ENCODE measurements at places on chromosomes 3 and 15.

GRCh38 chr15:90531147-90531546, 1.4 kb downstream of the CRTC3 start:
- no peak for DNase-seq

- no peak for DNase-seq
Measured at GRCh38 chr3:24541935-24542334, 47.3 kb upstream of the THRB start.

GRCh38 chr3:157406394-157406793, 30.3 kb upstream of the PTX3 start:
- no peak for DNase-seq

DNA sequence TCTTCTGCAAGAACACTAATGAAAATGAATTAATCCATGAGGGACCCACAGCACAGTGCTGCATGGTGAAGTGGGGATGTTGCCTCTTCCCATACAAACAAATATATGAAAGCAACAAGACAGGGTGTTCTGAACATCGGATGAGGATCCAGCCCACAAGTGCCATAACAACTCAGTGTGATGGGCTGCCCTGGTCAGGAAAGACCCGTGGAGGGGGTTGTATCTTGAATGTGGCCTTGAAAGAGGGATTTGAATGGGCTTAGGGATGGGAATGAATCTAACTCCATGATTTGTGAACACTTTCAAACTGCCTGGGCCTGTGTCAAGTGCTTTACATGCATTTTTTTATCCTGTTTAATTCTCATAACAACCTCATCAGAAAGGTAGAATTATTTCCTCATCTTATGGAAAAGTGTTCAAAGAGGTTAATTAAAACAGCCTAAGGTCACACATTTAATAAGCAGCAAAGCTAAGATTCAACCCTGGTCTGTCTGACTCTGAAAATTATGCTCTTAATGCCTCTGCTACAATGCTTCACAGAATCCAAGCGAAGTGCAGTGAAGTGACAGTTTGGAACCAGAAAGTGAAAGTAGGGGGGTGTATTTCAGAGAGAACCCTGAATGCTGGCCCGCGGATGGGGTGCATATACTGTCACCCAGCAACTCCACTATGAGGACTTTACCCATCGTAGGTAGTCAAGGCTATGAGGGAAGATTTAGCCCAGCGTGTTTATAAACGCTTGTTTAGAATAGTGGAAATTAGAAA, 65.6 kb upstream of the HEG1 start:
- DNase-seq: no peak

All from fibroblast of the aortic adventitia (primary cell).